Activated CD8-positive, alpha-beta memory T cell treated with anti-CD3 and anti-CD28 coated beads, Interleukin-2, amount 10 ng/mL, durations not matched to agents 7 days and 5 days (primary cell): ENCODE measurements at places on chromosomes 6 and 20. TPM values are rescaled to one million over a fixed set of nuclear protein-coding genes. Genes with fewer than 3 reads are reported as not detected.

The OR2J2 gene
- not detected for total RNA-seq

The RPP40 gene
- 4.6 TPM for total RNA-seq

The NR2E1 gene
- total RNA-seq, result not detected

The FABP7 gene
- not detected for total RNA-seq

The TSBP1 gene
- total RNA-seq, result not detected

The MMP24 gene
- total RNA-seq, result not detected

The PNPLA1 gene
- total RNA-seq, result not detected

The SLPI gene
- total RNA-seq, result not detected

The IFT52 gene
- 18.3 TPM for total RNA-seq

The GPX5 gene
- not detected for total RNA-seq

The BPIFB4 gene
- total RNA-seq, result not detected

The TBX18 gene
- not detected for total RNA-seq

The KAT14 gene
- 13.6 TPM for total RNA-seq

- H3K36me3 ChIP-seq, result no peaks in the 10 kb centered on the region
- H3K27ac ChIP-seq, result no peak overlapping the region
- H3K27me3 ChIP-seq, result no peaks in the 10 kb centered on the region
- no peak for DNase-seq
- no peaks in the 10 kb centered on the region for H3K4me1 ChIP-seq
Observed at GRCh38 chr6:84645563-84646266, 118.7 kb downstream of the TBX18 start.

GRCh38 chr20:34012330-34012729 lies 18.6 kb downstream of the RALY start:
- no peak overlapping the region for H3K27ac ChIP-seq
- peaks cover 76% of the 10 kb centered on the region for H3K4me1 ChIP-seq
- H3K27me3 ChIP-seq, result no peaks in the 10 kb centered on the region
- H3K36me3 ChIP-seq, result peaks cover 4% of the 10 kb centered on the region
- no peak for DNase-seq

- H3K4me1 ChIP-seq, result no peaks in the 10 kb centered on the region
- no peaks in the 10 kb centered on the region for H3K27me3 ChIP-seq
- H3K4me3 ChIP-seq, result no peak overlapping the region
- no peak for DNase-seq
- H3K27ac ChIP-seq, result no peak overlapping the region
Observed at GRCh38 chr6:150959166-150959565, 93.7 kb downstream of the MTHFD1L start.

DNA sequence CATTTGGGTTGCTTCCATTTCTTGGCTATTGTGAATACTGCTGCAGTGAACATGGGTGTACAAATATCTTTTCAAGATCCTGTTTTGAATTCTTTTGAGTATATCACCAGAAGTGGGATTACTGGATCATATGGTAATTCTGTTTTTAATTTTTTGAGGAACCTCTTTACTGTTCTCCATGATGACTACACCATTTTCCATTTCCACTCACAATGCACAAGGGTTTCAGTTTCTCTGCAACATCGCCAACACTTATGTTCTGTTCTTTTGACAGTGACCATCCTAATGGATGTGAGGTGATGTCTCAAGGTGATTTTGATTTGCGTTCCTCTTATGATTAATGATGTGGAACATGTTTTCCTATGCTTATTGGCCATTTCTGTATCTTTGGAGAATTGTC lies 214.4 kb upstream of the ZFP64 start:
- H3K27me3 ChIP-seq, result no peaks in the 10 kb centered on the region
- no peak overlapping the region for H3K4me3 ChIP-seq
- H3K36me3 ChIP-seq, result peaks cover 15% of the 10 kb centered on the region

GRCh38 chr6:24981386-24981760 lies 45.6 kb upstream of the RIPOR2 start:
- H3K27ac ChIP-seq, result no peak overlapping the region
- no peak for DNase-seq
- H3K4me3 ChIP-seq, result no peak overlapping the region
- peaks cover 7% of the 10 kb centered on the region for H3K4me1 ChIP-seq
- H3K36me3 ChIP-seq, result peaks cover 8% of the 10 kb centered on the region

DNA sequence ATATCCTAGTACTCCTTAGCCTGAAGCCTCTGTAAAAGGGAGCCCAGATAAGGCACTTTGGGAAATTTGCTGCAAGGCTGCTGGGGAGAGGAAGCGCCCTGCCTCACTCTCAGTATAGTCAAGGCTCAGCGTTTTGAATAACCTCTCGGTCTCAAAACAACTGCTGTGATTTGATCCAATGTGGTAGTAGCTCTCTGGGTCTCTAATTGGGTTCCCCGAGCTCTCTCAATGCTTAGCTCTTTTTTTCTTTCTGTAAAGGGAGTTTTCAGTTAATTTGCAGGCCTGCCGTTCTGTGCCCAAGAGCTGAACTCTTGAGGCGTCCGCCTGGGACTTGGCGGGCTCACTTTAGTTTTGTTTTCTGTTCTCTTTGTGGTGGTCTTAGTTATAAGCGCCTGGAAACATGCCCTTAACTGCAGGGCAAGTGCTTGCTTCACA lies 41.2 kb downstream of the ZHX3 start:
- no peak overlapping the region for H3K27ac ChIP-seq
- DNase-seq, result no peak
- no peak overlapping the region for H3K4me3 ChIP-seq
- H3K36me3 ChIP-seq, result no peaks in the 10 kb centered on the region
- peaks cover 4% of the 10 kb centered on the region for H3K27me3 ChIP-seq

DNA sequence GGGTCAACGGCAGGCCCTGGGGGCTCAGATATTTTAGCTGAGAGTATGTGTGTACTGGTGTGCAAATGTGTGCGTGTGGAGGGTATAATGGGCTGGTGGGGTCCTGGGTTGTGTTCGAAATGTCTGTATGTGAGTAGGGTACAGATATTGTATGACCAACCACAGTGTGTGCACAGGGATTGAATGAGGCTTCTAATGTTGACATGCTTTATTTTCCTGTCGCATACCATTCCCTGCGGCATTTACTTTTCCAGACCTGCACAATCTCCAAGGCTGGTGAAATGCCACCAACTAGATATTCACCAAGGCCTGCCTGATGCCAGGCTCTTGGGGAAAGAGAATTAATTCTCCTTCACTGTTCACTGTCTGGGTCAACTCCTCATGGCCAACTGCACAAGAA lies 441.4 kb upstream of the SULF2 start:
- no peak for DNase-seq
- no peak overlapping the region for H3K4me3 ChIP-seq
- H3K27me3 ChIP-seq, result no peaks in the 10 kb centered on the region

GRCh38 chr6:160330619-160331018 lies 17.6 kb upstream of the SLC22A3 start:
- no peak for DNase-seq
- peaks cover 42% of the 10 kb centered on the region for H3K27me3 ChIP-seq
- H3K27ac ChIP-seq, result no peak overlapping the region
- no peaks in the 10 kb centered on the region for H3K36me3 ChIP-seq
- H3K4me1 ChIP-seq, result no peaks in the 10 kb centered on the region

GRCh38 chr6:43278524-43279078 lies 19.5 kb upstream of the SLC22A7 start:
- no peak overlapping the region for H3K4me3 ChIP-seq
- H3K4me1 ChIP-seq, result peaks cover 17% of the 10 kb centered on the region
- H3K36me3 ChIP-seq, result no peaks in the 10 kb centered on the region

GRCh38 chr6:75275067-75275466 lies 9.5 kb downstream of the TMEM30A start:
- H3K36me3 ChIP-seq, result peaks cover 67% of the 10 kb centered on the region
- no peak overlapping the region for H3K27ac ChIP-seq
- no peak for DNase-seq
- H3K4me3 ChIP-seq, result no peak overlapping the region
- H3K27me3 ChIP-seq, result no peaks in the 10 kb centered on the region
- H3K4me1 ChIP-seq, result peaks cover 51% of the 10 kb centered on the region

- H3K36me3 ChIP-seq, result no peaks in the 10 kb centered on the region
- H3K27ac ChIP-seq, result peak overlapping the region; percentile 83
- DNase-seq, result no peak
- no peaks in the 10 kb centered on the region for H3K27me3 ChIP-seq
- H3K4me1 ChIP-seq, result peaks cover 23% of the 10 kb centered on the region
- no peak overlapping the region for H3K4me3 ChIP-seq
Observed at GRCh38 chr20:50439539-50440453, 70.4 kb upstream of the PTPN1 start.

GRCh38 chr6:6583836-6584235 lies 4.7 kb upstream of the LY86 start:
- H3K4me3 ChIP-seq, result no peak overlapping the region
- H3K27ac ChIP-seq, result peak overlapping the region; percentile 58
- H3K27me3 ChIP-seq, result no peaks in the 10 kb centered on the region
- peaks cover 31% of the 10 kb centered on the region for H3K4me1 ChIP-seq

- H3K4me1 ChIP-seq, result peaks cover 54% of the 10 kb centered on the region
- DNase-seq, result no peak
- H3K36me3 ChIP-seq, result peaks cover 22% of the 10 kb centered on the region
- no peak overlapping the region for H3K27ac ChIP-seq
- H3K4me3 ChIP-seq, result no peak overlapping the region
Observed at GRCh38 chr20:10562899-10563298, 110.9 kb downstream of the JAG1 start.

- H3K36me3 ChIP-seq, result no peaks in the 10 kb centered on the region
- no peaks in the 10 kb centered on the region for H3K27me3 ChIP-seq
- H3K4me1 ChIP-seq, result no peaks in the 10 kb centered on the region
- no peak overlapping the region for H3K4me3 ChIP-seq
- no peak overlapping the region for H3K27ac ChIP-seq
- no peak for DNase-seq
Observed at GRCh38 chr20:37137547-37137946, 41.6 kb upstream of the RPN2 start.

DNA sequence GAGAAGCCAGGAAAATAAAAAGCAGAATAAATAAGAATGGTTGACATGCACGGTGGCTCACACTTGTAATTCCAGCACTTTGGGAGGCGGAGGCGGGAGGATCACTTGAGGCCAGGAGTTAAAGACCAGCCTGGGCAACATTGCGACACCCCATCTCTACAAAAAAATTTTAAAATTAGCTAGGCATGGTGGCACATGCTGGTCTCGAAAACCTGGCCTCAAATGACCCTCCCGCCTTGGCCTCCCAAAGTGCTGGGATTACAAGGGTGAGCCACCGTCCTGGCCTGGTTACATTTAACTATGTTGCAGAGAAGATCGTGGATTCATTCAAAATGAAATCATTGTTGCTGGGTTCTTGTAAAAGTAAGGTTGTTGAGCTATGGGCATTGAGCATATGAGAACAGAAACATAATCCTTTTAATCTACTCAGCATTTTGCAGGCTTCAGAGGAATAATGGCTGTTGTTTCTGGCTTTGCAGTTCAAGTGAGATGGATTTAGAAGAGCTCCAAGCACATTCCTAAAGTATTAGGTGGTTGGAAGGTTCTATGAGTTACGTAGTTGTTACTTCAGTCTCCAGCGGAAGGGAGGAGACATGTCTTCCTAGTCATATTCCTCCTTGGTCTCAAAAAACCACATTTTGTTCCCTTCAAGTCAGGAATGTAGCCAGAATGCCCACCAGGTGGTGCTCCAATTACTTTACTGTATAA lies 45.6 kb upstream of the RAB23 start:
- H3K4me1 ChIP-seq, result peaks cover 6% of the 10 kb centered on the region
- peaks cover 9% of the 10 kb centered on the region for H3K27me3 ChIP-seq
- no peak overlapping the region for H3K27ac ChIP-seq
- H3K36me3 ChIP-seq, result no peaks in the 10 kb centered on the region
- H3K4me3 ChIP-seq, result no peak overlapping the region

- no peak overlapping the region for H3K4me3 ChIP-seq
- H3K4me1 ChIP-seq, result peaks cover 13% of the 10 kb centered on the region
- no peak overlapping the region for H3K27ac ChIP-seq
- H3K36me3 ChIP-seq, result peaks cover 74% of the 10 kb centered on the region
- no peaks in the 10 kb centered on the region for H3K27me3 ChIP-seq
- no peak for DNase-seq
Observed at GRCh38 chr6:161117942-161118341, 126.4 kb downstream of the MAP3K4 start.

DNA sequence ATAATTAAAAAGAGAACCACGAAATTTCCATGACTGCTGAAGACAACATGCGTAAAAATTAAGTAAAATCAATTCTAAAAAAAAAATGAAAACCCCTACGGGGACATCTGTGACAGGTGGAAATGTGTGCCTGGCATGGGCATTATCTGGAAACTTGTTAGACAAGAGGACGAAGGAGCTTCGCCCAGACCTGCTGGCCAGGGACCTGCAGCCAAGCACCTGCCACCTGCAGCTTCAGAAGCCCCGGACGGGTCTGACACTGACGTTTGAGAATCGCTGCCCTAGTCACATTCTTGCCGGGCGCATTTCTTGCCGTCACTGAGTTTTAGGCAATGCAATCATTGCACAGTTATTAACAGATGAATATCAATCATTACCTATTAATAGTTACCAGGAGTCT lies 140.3 kb downstream of the SMOC2 start:
- no peak for DNase-seq
- H3K4me3 ChIP-seq, result no peak overlapping the region
- H3K4me1 ChIP-seq, result no peaks in the 10 kb centered on the region
- no peak overlapping the region for H3K27ac ChIP-seq
- no peaks in the 10 kb centered on the region for H3K27me3 ChIP-seq

- no peak overlapping the region for H3K27ac ChIP-seq
- H3K4me1 ChIP-seq, result peaks cover 2% of the 10 kb centered on the region
- H3K4me3 ChIP-seq, result no peak overlapping the region
- H3K36me3 ChIP-seq, result no peaks in the 10 kb centered on the region
Observed at GRCh38 chr20:61907081-61907891, 158.4 kb downstream of the TAF4 start.

DNA sequence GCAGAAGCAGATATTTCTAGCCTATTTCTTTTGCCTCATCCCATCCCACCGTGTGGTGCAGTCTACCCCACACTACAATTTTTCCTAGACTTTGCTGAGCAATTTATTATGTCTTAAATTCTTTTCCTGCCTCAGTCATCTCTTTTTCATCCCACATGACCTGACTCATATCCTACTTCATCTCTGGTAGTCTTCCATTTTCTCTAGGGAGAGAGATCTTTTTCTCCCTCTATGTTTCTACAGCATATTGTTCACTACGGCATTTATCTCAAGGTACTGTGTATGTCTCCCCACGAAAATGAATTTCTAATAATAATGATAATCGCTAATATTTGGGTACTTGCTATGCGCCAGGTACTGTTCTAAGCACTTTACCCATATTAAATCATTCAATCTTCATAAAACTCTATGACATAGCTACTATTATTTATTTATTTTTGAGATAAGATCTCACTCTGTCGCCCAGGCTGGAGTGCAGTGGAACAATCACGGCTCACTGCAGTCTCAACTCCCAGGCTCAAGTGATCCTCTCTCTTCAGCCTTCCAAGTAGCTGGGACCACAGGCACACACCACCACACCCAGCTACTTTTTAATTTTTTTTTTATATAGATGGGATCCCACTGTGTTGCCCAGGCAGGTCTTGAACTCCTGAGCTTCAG lies 15.6 kb downstream of the PDSS2 start:
- H3K36me3 ChIP-seq, result peaks cover 39% of the 10 kb centered on the region
- DNase-seq, result no peak
- H3K27me3 ChIP-seq, result no peaks in the 10 kb centered on the region
- no peaks in the 10 kb centered on the region for H3K4me1 ChIP-seq
- no peak overlapping the region for H3K4me3 ChIP-seq
- H3K27ac ChIP-seq, result no peak overlapping the region

GRCh38 chr6:157219201-157220200 lies 103.8 kb downstream of the TMEM242 start:
- no peak overlapping the region for H3K4me3 ChIP-seq
- H3K4me1 ChIP-seq, result peaks cover 33% of the 10 kb centered on the region
- no peaks in the 10 kb centered on the region for H3K27me3 ChIP-seq
- DNase-seq, result no peak
- peaks cover 2% of the 10 kb centered on the region for H3K36me3 ChIP-seq
